Cerebellar nuclear complex (tissue), 1 donor: ENCODE measurements at places on chromosomes 6 and 20.
A peak's percentile ranks its signal among the peaks of the same experiment; 100 is the strongest.

DNA sequence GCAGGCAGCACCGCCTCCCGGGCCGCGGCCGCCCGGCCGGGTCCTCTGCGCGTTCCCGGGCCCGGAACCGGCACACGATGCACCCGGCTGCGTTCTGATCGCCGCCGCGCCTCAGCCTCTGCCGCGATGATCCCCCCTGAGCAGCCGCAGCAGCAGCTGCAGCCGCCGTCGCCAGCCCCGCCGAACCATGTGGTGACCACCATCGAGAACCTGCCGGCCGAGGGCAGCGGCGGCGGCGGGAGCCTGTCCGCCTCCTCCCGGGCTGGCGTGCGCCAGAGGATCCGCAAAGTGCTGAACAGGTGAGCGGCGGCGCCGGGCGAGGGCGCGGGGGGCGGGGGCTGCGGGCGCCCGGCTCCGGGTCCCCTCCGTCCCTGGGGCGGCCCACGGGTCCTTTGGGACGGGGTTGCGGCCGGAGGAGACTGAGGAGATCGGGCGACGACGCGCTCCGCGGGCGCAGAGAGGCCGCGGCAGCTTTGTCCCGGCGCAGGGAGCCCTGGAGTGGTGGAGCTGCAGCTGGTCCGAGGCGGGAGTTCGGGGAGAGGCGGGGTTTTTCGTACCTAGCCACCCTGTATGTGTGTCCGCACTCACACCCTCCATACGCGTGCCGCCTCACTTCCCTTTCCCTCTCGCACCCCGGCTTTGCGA, 659 bp downstream of the SLC35F1 start:
- DNase-seq: no peak

- DNase-seq: no peak
These were observed 11.2 kb downstream of the GNAS-AS1 start for GRCh38 chr20:58839474-58839874.

DNA sequence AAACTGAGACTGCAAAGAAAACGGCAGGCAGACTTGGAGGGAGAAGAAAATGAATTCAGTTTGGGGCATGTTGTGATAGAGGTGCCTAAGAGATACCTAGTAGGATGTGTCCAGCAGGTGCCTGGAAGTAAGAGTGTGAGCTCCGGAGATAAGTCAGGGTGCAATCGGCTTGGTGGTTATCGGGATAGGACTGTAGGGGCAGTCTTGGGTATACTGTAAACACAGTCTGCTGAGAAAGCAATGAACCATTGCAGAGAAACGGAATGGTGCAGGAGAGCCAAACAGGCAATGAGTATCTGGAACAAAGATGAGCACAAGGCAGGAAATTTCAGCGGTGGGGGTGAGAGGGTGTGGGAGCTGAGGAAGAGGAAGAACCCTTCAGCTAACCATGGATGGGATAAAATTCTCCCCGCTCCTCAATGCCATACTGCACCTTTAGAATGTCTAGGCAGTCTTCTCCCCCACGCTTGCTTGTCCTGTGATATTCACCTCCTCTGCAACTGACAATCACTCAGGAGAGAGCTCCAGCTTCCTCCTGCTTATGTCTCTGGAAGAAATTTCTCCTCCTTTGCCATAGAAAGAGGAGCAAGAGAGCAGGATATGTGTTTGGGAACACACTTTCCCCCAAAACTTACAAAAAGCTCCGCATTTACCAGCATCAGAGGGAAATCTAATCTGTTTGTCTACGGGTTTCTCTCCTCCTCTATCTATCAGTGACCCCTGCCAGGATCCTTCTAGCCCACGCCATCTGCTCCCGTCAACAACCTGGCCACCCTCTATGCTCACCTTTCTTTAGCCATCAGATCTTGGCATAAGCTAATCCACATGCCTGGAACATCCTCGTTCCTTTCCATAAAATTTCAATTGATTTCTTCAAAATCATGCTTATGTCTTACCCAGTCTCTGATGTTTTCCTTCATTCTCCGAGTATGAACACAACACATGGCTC, 381.7 kb upstream of the JARID2 start:
- peak; percentile 76 for DNase-seq

DNA sequence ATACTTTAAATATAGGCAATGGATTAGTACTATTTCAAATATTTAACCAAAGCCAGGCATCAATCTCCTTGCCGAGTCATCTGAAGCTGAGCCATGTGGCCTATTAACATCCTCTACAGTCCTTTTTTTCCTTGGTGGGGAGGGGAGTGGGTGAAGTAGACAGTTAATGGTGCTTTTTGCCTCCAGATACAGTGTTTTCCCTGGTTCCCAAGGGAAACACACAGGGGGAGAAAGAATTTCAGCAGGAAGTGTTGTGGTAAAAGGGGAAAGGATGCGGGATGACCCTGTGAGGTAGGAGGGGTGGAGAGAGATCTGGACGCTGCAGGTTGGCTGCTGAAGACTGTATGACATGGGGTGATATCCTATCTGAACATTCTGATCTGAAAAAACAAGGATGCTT, 9.6 kb downstream of the CLDN20 start:
- no peak for DNase-seq

GRCh38 chr6:162177746-162178145, 549.8 kb downstream of the PRKN start:
- DNase-seq: no peak
